ENCODE measurements at places on chromosomes 5 and 9.

- no peak for DNase-seq
These were observed 3.1 kb upstream of the ZER1 start for GRCh38 chr9:128774804-128775203.

DNA sequence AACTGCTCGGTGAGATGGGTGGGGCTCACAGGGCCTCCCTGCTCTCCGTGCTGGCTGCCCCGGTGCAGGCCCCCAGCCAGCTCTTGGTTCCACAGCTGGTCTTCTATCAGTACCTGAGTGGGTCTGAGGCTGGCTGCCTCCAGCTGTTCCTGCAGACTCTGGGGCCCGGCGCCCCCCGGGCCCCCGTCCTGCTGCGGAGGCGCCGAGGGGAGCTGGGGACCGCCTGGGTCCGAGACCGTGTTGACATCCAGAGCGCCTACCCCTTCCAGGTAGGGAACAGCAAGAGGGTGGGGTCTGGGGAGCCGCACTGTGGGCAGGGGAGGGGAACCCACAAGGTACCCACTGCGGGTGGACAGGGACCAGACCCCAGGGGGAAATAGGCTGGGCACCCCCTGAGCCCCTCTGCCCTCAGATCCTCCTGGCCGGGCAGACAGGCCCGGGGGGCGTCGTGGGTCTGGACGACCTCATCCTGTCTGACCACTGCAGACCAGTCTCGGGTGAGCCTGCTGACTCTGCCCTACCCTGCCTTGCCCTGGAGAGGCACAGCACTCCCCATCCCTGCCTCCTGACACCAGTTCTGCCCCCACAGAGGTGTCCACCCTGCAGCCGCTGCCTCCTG lies 2.8 kb downstream of the MAMDC4 start:
- DNase-seq: no peak

- peak; percentile 88 for DNase-seq
These were observed 190.0 kb downstream of the FANCC start for GRCh38 chr9:95127249-95128176.

DNA sequence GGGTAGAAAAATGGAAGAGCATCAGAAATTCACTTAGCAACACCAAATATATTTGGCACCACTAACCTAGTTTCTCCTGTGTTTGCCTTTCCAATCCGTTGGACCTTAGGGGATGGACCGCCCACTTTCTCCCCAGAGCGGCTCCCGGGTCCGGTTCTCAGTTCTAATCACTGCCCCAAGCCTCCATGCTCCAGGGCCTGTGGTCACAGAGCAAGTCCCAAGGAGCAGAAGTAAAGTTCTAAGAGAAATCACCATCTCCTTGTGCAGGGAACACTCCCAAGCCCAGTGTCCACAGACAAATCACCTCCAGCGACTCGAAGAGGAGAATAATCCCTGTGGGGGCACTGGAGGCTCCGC lies 728 bp upstream of the SLC1A1 start:
- no peak for DNase-seq

DNA sequence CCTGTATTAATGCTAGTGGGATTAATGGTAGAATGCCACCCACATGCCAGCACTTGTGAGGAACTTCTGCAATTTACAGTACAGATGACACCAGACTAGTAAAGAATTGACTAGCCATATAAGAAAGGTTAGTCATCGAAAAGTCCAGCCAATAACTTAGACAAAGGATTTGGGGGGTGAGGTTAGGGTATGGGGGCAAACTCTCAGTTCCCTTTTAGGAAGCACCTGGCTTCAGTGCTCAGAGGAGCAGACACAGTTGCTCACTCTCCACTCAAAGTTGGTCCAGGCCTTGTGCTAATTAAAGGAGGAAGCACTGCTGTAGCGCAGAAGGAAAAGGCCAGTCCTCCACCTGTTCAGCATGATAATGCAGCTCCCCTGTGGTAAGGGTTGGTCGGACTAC lies 25.2 kb downstream of the TGFBR1 start:
- DNase-seq: peak; percentile 55

- no peak for DNase-seq
These were observed 97.5 kb downstream of the ZNF608 start for GRCh38 chr5:124648902-124649467.

- DNase-seq: no peak
These were observed 14.3 kb downstream of the SNX30 start for GRCh38 chr9:112764837-112765236.

DNA sequence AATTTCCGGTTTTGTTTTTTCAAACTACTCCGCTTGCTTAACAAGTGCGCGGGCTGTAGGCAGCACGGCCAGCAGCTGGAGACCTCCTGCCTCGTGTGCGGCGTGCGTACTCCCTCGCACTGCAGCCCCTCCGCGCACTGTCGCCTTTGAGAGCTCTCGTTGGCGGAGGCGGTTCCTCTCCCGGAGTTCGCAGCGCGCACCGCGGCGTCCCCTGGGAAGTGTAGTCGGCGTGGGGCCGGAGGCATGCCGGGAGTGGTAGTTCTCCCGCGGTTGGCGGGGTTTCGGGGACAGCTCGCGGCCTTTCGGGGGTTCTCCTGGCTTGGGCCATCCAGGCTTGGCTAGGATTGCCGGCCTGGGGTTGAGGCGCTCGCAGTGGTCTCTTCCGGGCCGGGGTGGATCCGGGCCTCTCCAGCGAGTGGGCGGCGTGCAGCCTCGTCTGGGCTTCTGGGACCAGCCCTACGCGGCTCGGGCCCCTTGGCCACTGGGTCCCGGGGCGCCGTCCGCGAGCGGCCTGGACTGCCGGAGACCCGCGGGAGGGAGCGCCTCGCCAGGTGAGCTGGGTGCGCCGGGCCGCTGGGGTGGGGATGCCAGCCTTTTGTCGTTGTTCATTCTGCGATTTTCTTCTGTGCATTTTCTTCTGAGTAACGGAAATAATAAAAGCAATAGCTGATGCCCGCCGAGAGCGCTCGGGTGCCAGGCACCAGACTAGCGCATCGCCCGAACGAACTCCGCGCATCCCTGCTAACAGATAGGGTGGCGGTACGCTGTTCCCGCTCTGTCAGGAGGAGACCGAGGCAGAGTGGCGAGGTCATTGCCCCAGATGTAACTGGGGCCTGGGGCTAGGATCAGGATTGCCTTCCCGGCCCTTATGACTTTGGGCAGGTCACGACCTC lies at the start of gene ZNF354C:
ZNF354C (plus strand) TSS at position 258 of the 893 bp plus-strand sequence. CDS start 1,696 bp downstream, outside the sequence.
- DNase-seq: peak; percentile 75

- DNase-seq: no peak
These were observed 191.2 kb downstream of the PAX5 start for GRCh38 chr9:36842560-36843530.

GRCh38 chr5:157491471-157491995 lies 31.5 kb downstream of the NIPAL4 start:
- no peak for DNase-seq

GRCh38 chr5:120518581-120518980 lies 54.5 kb downstream of the PRR16 start:
- DNase-seq: no peak

DNA sequence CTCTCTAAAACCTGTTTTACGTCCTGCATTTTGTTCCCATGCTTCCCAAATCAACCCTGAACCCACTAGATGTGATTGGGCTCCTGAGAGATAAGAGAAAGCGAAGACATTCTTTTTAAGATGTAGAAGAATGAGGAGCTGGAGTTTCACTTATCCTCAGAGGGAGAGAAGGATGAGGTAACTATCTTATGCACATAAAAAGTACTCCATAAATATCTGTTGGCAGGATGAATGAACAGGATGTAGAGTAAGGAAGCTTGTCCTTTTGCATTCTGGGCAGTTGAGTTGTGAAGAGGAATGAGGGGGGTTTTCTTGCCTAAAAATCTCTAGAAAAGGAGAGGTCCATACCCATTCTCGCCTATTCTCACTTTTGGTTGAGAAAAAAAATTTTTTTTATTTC lies 163.2 kb downstream of the UNC13B start:
- DNase-seq: no peak

- DNase-seq: no peak
These were observed at the start of gene RORB for GRCh38 chr9:74496819-74497747. RORB (plus strand) TSS chr9:74497335; CDS start chr9:74497977, 642 bp downstream.

DNA sequence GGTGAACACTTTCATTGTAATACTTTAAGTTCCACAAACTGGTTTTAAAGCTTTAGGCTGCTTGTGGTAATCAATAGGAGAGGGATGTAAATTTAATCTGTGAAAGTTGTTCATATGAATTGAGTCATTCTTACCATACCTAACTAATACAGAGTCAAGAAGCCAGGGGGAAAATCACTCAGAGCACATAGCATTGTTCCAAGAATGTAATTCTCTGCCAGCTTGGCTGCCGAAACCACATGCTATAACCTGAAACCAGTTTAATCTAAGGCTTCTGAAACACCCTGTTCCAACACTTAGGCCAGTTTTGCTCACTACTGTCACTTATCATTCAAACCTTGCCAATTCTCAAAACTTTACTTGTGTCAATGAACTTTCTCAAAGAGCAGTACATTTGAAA lies 528.8 kb upstream of the GRAMD2B start:
- no peak for DNase-seq

GRCh38 chr5:170368586-170368985 lies 20.6 kb downstream of the KCNMB1 start:
- DNase-seq: no peak

DNA sequence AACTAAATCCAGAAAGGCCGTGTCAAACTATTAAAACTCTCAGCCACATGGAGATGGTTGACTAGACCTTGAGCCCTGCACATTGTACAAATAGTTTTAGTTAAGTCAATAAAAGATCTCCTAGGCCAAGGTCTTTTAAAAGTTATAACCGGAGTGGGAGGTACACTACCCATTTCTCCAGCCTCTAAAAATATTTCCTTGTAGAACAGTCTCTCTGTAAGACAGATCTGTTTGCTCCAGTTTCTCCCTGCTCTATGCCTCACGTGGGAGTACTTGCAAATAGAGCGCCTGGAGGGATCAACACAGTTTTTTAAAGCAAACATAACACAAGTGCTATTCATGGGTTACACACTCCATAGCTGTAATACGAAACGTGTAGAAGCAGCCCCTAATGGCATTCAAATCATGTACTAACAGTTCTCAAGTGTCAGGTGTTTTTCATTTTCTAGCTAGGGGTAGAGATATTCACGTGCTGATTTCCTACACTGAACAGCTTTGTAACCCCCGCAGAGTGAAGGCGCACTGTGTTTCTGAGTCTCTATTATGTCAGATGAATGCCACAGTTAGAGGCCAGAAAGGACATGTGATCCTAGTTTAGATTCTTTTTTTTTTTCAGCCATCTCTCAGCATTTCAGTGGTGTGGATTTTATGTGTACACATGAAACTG lies 703.4 kb upstream of the GRAMD2B start:
- no peak for DNase-seq

- DNase-seq: no peak
These were observed 50.5 kb downstream of the CTNND2 start for GRCh38 chr5:11853796-11854195.

Measured in hematopoietic multipotent progenitor cell treated with erythropoietin and hydrocortisone succinate and interleukin-3 and kit ligand, for 6 days (in vitro differentiated cells).